NCI-H524 (cell line): ENCODE measurements at places on chromosomes 3 and 15.

GRCh38 chr15:56587686-56588085 is 122.7 kb upstream of the MNS1 start:
- DNase-seq, result no peak

- DNase-seq, result peak; percentile 73
Observed at GRCh38 chr3:139636511-139636910, 41.3 kb downstream of the NMNAT3 start.

- no peak for DNase-seq
Observed at GRCh38 chr15:49064281-49064653, 18.0 kb upstream of the SECISBP2L start.

DNA sequence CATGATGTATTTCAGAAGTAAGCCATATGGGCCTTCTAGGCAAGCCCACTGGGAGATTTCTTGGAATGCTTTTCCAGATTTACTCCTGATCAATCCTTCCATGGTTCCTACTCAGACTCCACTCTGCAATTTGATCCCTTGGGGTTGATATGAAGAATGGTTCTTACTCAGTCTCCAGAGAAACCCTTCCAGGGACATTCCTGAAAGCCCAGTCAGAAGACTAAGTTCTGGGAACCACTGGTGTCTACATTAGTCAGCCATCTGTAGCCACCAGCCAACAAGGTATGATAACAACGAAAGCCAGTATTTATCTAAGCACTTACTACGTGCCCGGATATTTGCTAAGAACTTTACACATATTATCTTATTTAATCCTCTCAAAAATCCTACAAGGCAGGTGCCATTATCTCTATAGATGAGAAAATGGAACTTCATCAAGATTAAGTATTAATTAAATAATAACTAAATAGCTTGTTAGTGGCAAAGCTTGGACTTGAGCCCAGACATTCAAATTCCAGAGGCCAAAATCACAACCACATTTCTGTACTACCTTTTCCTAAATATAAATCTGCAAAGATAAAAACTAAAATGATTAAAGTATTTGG is 32.7 kb downstream of the ZNF385D start:
- no peak for DNase-seq

GRCh38 chr15:62135532-62136134 is 29.5 kb downstream of the C2CD4B start:
- no peak for DNase-seq

- DNase-seq, result no peak
Observed at GRCh38 chr3:10563396-10563795, 58.0 kb upstream of the ATP2B2 start.

DNA sequence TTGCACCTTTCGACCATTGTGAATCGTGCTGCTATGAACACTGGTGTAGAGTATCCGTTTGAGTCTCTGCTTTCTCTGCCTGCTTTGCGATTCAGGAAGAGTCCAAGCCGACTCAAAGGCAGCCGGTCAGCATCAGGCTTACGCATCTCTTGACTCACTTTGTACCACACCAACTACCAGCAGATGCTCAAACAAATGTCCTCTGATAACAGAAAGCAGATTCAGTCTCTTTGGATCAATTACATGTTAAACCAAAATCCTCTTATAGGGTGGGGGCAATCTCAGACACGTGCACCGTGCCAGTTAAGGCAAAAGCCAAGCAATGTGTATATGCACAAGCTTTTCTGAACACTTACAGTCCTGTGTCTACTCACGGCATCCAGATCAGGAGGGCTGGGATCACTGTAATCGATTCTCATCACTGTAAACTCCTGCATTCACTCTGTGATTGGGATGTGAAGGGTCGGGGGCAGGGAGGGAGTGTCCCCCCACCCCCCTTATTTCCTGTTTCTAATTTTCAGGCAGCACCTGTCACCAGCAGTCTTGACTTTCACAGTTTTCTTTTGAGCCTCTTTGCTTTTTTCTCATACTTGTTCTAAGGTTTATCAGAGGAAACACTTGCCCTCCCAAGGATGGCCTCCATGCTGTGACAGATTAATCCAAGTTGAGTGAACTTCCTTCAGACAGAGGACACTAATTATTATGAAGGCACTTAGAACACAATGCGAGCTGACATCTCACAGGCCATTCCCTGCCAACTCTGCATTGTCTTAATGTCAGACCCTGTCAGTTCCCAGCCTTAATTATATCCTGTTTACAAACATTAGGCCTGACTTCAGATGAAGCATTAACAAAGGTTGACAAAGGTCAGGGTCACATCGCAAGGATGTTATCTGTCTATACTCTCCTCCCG is 153.5 kb downstream of the MECOM start:
- DNase-seq, result no peak

- DNase-seq, result no peak
Observed at GRCh38 chr3:72505539-72506405, 342.5 kb downstream of the SHQ1 start.

GRCh38 chr3:134066651-134067530 is 37.2 kb upstream of the SLCO2A1 start:
- no peak for DNase-seq

DNA sequence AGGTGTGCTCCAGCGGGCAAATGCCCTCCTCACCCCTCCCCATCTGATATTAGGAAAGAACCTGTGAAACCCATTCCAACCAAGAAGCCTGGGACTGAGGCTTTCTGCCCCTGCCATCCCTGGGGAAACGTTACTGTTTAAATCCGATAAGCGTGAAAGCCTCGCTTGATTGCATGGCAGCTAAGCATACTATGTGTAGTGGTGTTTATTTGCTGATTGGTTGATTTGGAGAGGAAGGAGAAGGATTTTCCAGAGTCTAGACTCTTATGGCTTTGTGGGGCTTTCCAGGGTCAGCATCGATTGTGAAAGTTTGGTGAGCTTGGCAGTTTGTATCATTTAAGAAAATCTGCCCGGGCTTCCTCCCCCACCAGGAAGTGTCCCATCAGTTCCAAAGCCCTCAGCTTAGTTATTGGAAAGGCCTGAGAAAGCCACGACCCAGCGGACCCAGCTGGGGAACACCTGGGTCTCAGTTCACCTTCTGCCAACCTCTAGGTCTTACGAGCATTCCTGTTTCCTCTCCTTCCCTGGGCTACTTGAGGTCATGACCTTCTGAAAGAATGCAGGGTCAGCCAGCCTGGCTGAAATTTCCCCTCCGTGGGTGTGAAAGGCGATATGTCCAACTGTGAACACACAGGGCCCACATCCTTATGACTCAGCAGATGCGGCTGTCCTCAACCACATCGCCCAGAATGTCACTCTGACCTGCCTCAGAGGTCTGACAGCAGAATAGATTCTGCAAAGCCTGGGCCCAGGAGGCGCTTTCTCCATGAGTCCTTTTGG is 62.8 kb upstream of the HERC1 start:
- DNase-seq, result no peak

DNA sequence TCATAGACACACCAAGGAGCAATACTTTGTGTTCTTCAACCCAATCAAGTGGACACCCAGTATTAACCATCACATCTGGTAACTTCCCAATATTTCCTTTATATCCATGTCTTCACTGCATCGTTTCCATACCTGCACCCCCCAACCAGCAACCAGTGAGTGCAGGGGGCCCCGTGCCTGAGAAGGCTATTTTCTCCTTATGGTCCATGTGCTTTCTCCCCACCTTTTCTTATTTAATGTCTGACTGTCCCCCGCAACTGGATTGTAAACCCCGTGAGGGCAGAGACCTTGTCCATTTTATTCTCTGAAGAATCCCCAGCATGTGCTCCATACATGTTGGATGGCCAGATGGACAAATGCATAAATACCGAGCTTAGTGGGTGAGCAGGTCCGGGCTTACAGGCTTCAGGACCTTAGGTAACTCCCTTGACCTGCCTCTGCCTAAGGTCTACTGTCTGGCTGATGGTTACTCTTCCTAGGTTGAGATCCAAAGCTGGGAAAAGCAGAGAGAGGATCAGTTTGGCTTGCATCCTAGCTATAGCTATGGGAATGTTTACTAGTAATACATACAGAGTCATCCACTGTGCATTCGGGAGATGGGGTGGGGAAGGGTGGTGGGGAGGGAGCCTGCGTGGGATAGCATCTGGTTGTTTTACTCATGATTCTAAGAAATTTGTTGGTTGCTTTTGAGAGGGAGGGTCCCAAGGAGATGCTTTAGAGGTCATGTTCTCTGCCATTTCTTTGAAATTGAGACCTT is 41.5 kb downstream of the PXYLP1 start:
- no peak for DNase-seq

DNA sequence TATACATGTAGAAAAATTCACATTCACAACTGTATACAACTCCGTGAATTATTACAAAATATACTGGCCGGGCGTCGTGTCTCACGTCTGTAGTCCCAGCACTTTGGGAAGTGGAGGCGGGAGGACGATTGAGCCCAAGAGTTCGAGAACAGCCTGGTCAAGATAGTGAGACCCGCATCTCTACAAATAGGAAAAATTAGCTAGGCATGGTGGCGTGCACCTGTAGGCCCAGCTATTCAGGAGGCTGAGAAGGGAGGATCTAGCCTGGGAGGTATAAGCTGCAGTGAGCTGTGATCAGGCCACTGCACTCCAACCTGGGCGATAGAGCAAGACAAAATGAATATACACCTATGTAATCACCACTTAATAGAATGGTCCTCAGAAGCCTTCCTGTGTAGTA is 1.3 kb downstream of the RAD51 start:
- DNase-seq, result no peak

DNA sequence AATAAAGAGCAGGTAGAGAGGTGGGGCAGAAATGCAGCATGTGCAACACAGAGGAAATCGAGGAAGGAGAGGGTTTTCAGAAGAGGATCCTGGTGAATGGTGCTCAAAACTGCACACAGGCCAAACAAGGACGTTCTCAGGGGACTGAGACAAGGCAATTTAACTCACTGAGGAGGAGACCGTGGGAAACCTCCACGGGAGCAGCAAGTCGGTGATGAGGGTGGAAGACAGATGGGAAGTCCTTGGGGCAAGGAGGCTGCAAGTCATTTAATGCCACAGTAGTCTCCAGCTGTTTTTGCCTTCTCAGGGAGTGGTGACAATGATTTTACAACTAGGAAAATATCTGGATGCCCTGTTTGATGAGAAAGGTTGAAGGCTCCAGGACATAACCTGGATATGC is 11.5 kb upstream of the PDIA5 start:
- DNase-seq, result peak; percentile 49
